Body of pancreas (tissue), 4 donors: ENCODE measurements at places on chromosomes 5 and 9.

DNA sequence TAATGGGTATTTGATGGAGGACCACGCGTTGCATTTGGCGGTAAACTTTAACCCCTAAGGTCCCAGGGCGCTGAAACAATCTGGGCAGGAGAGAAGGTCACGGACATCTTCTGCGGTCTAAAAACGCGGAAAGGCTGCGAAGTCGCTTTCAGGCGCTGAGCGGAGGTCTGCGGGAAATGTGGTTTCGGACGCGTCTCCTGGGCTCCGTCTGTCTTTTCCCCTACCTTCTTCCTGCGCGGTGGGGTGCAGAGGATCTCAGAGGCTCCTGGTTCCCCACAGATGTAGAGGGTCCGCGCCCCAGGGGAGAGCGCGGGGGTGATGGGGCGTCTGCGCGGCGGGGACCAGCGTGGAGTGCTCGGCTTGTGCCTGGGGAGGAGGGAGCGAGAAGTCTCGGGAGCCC lies 58.4 kb downstream of the ZNF510 start:
- no peak for DNase-seq

- no peak for DNase-seq
Observed at GRCh38 chr9:132136151-132136780, 25.6 kb upstream of the NTNG2 start.

GRCh38 chr5:77990020-77990419 lies 213.9 kb upstream of the TBCA start:
- no peak for DNase-seq

- DNase-seq, result peak; percentile 58
Observed at GRCh38 chr9:127421057-127421456, 3.1 kb upstream of the ZNF79 start.

- DNase-seq, result peak; percentile 83
Observed at GRCh38 chr9:117487555-117488175, 72.8 kb upstream of the ASTN2 start.

DNA sequence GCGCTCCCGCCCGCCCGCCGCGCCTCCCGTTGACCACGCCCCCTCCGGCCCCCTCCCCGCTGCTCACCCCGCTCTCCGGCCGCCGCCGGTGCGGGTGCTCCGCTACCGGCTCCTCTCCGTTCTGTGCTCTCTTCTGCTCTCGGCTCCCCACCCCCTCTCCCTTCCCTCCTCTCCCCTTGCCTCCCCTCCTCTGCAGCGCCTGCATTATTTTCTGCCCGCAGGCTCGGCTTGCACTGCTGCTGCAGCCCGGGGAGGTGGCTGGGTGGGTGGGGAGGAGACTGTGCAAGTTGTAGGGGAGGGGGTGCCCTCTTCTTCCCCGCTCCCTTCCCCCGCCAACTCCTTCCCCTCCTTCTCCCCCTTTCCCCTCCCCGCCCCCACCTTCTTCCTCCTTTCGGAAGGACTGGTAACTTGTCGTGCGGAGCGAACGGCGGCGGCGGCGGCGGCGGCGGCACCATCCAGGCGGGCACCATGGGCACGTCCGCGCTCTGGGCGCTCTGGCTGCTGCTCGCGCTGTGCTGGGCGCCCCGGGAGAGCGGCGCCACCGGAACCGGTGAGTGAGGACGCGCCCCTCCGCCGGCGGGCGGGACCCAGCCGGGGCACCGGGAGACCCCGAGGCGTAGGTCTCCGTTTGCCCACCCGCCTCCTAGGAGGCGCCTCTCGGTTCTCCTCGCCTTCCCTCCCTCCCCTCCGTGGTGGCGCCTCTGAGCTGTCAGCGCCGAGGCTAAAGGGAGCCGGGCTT lies at the start of gene VLDLR:
TSS of gene VLDLR (plus strand) at position 66 of the 739 bp plus-strand sequence. CDS start at position 469, 403 bp downstream.
- DNase-seq, result peak; percentile 72

GRCh38 chr5:35598707-35599370 lies 18.8 kb upstream of the SPEF2 start:
- DNase-seq, result peak; percentile 68

- DNase-seq, result no peak
Observed at GRCh38 chr5:131679911-131680310, 44.9 kb upstream of the RAPGEF6 start.

DNA sequence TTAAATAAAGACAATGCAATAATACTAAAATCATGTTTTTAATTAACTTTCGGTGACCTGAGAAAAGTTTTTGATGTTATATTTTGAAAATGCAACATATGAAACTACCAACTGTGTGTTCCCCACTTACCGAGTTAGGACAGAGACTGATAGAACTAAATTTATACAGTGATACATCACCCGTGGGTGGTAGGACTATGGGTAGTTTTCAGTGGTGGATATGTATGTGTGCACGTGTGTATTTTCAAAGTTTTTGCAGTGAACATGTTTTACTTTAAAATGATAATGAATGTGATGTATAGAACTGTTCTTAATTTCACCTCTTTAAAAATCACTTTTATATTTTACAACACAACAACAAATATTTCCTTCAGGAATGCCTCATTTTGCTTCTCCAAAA lies 25.0 kb upstream of the ACO1 start:
- no peak for DNase-seq

DNA sequence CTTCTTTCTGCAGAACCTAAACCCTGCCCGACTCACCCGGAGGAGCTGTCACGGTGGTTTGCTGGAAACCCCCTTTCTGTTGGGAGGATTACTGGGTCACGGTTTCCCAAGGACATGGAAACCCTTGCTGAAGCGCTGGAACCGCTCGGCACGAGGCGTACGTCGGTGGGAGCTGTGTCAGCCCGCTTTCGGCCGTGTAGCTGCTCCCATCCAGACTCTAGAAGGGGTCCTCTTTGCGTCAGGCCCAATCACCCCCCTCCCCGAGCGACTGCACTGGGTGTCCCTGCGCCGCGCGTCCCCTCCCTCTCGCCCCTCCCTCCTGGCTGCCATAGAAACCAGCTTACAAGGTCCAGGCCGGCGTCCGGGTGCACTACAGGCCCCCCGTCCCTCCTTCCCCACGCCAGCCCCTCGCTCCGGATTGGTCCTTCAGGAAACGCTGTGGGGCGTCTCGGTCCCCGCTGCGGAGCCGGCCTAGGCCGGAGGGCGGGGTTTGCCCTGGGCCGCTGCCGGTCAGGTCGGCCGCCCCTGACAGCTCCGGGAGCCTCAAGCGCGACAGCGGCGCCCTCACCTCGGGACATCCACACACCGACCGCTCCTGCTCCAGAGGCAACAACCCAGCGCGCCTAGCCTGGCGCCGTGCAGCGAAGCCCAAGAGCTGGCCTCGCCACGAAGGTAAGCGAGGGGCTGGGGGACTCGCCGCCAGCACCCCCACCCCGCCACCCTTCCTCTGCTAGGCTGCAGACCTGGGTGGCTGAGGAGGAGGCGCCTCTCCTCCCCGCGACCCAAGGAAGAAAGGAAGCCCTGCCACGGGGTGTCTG lies at the start of gene NIM1K:
TSS of gene NIM1K (plus strand) at position 486 of the 818 bp plus-strand sequence. CDS start 53,551 bp downstream, outside the sequence.
- peak; percentile 75 for DNase-seq

DNA sequence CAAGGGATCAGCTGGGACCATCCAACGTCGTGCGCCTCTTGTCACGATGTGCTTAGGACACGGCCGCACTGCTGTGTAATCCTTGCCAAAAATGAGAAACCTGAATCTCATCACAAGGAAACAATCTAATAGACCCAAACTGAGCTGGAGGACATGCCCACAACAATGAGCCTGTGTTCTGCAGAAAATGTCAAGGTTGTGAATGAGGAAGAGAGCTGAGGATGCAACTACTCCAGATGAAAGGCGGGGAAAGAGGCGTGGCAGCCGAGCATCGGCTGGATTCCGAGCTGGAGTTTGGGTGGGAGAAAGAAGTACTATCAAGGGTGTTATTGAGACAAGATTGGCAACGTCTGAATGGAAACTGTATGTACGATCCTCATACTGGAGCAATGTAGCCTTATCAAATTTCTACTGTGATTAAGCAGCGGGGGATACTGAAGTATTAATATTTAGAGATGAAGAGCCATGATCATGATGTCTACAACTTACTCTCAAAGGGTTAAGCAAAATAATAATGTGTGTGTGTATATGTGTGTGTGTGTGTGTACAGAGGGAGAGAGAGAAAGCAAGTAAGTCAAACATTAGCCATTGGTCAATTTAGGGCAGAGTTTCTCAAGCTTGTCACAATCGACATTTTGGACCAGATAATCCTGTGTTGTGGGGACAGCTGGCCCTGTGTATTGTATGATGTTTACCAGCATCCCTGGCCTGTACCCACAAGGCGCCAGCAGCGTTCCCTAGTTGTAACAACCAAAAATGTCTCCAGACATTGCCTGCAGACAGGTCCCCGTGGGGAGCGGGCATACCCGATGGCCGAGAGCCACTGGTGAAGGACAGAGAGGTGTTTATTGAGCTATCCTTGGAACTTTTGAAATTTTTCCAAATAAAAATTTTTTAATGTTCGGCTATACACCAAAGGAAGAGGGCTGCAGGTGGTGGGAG lies 46.5 kb downstream of the DUSP1 start:
- no peak for DNase-seq

GRCh38 chr9:70493029-70493428 lies 78.6 kb upstream of the KLF9 start:
- no peak for DNase-seq

GRCh38 chr5:38424148-38425060 lies 132.0 kb downstream of the LIFR start:
- DNase-seq, result no peak

GRCh38 chr5:56454219-56454862 lies 221.2 kb upstream of the ANKRD55 start:
- DNase-seq, result no peak
